A549 treated with AZD2906 at 1 μM for 4 hours (cell line): ENCODE measurements at places on chromosomes 12 and 14. TPM values are rescaled to one million over a fixed set of nuclear protein-coding genes. Genes with fewer than 3 reads are reported as not detected.

Gene CHFR
- 19.2 to 22.5 TPM (median 21.1 TPM) in 5 replicates for total RNA-seq

Gene HOXC12
- total RNA-seq, result 0.03 TPM in 2 of 5 replicates, not detected in the others

Gene EPYC
- total RNA-seq, result not detected in 5 replicates

Gene CLEC4C
- total RNA-seq, result not detected in 5 replicates

Gene GPRC5A
- total RNA-seq, result 201 to 268 TPM (median 236 TPM) in 5 replicates

Gene BDKRB2
- total RNA-seq, result 0.82 to 1.0 TPM (median 0.88 TPM) in 5 replicates

Gene DENND5B
- total RNA-seq, result 10.7 to 12.9 TPM (median 12.1 TPM) in 5 replicates
